ENCODE measurements at places on chromosomes 13 and 19.
A peak's percentile ranks its signal among the peaks of the same experiment; 100 is the strongest.

DNA sequence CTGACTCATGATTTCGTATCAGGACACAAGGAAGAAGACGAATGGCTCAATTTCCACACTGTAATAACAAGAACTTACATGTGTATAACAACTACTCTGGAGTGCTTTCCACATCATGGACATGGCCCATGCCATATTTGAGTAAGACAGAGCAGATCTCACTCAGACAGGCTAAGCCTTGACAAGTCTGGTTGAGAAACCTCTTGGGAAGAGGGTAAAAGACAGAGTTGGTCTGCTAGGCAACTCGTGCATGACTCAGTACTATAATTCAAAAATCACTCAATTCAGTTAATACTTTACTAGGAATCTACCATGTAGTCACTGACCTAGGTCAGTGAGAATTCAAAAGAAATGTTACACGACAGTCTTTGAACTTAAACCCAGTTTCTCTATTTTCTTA, 5.7 kb upstream of the THSD1 start:
- no peak for DNase-seq

DNA sequence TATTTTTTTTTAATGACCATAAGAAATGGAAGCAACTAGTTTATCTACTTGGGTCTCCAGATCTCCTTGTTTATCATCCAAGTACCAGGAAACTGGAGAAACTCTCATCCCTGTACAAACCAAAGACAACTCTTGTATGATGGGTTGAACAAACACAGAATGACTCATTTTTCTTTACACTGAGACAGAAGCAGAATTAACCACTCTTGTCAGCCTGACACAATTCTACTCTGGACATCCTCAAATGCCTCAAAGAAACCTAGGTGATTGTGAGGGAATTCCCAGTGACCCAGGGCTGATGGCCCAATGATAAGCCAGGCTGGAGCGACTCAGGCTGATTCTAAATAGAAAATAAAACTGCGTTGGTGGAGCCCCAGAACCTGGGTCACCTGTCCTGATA, 151.5 kb downstream of the ZNF737 start:
- DNase-seq, result no peak

- DNase-seq, result no peak
Measured at GRCh38 chr13:68727798-68728197, 1379.8 kb upstream of the ATXN8OS start.

DNA sequence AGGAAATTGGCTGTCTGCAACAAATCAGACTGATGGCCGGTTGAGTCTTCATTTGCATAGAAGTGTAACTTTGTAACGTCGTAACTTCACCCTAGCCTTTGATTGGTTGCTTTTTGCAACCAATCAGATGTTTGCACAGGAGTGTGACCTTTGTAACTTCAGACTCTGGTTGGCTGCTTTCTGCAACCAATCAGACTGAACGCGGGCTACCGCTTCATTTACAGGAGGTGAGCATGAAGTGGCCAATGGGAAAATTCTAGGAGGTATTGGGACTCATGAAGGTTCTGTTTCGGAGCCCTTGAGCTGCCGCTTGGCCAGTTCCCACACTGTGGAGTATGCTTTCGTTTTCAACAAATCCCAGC, 441 bp upstream of the ZNF559 start:
- DNase-seq, result no peak

GRCh38 chr19:16897029-16897855, 8.4 kb downstream of the F2RL3 start:
- peak; percentile 84 for DNase-seq

DNA sequence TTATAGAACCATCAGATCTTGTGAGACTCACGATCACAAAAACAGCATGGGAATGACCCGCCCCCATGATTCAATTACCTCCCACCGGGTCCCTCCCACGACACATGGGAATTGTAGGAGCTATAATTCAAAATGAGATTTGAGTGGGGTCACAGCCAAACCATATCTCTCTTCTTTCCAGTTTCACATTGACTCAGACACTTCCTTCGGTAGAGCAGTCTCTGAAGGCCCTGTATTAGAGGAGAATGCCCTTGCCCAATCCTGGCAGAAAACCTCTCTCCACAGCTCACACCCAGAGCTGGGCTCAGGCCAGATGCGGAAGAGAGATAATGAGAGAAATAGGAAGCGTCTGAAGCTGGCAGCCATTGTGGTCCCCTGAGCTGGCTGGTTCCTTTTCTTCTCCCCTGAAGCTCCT, 72.4 kb upstream of the CLDN10 start:
- no peak for DNase-seq

DNA sequence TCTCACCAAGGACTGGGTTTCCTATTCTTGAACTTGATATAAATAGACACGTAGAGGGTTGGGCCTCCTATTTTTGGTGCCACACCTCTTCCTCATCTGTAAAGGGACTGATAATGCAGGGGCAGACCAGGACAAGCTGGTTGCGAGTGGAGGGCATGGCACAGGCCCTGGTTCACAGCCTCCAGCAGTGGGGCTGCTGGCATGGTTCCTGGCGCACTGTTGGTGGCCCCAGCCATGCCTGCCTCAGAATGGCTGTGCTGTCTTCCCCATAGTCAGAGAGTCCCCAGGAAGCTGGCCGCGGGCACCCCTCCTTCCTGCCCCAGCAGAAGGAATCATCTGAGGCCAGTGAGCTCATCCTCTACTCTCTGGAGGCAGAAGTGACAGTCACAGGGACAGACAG, 10.5 kb upstream of the OVOL3 start:
- no peak for DNase-seq
